Activated T-helper 9 cell treated with anti-CD3 and anti-CD28 coated beads, Interleukin-2, amount 50 U/mL, for 16 hours (primary cell): ENCODE measurements at places on chromosomes 1 and 21.
A peak's percentile ranks its signal among the peaks of the same experiment; 100 is the strongest.

- no peak for DNase-seq
Measured at GRCh38 chr1:205260948-205261732, 33.4 kb downstream of the TMCC2 start.

DNA sequence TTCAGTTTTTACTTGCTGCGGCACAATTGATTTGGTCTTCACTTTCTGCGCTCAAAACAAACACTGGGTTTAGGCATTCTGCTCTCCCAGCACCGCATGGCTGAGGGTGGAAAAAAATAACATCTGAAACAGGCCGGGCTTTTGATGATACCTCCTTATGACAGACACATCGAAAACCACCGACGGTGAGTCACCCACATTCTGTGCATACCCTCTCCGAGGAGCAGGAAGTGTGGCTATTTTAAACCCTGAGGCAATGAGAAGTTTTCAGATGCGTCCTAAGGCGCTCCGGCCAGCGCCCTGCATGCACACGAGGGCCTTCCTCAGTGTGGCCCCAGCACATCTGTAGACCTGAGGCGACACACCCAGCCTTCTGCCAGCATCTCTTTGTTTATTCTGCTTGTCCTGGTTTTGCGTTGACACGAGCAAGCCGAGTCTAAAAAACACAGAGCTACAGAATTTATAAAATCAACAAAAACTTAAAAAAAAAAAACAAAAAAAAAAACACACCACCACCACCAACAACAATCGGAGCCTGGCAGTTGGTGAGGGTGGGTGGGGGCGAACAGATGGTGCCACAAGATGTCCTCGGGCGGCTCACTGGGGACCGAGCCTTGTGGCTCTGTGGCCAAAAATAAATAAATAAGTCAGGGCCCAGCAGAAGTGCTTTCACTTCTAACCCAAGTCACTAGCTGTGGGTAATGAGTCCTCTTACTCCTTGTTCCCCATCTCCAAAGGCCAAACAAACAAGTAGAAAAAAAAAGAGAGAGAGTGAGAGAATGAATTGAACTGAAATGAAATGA is 162.6 kb upstream of the IRF2BP2 start:
- DNase-seq, result peak; percentile 79

DNA sequence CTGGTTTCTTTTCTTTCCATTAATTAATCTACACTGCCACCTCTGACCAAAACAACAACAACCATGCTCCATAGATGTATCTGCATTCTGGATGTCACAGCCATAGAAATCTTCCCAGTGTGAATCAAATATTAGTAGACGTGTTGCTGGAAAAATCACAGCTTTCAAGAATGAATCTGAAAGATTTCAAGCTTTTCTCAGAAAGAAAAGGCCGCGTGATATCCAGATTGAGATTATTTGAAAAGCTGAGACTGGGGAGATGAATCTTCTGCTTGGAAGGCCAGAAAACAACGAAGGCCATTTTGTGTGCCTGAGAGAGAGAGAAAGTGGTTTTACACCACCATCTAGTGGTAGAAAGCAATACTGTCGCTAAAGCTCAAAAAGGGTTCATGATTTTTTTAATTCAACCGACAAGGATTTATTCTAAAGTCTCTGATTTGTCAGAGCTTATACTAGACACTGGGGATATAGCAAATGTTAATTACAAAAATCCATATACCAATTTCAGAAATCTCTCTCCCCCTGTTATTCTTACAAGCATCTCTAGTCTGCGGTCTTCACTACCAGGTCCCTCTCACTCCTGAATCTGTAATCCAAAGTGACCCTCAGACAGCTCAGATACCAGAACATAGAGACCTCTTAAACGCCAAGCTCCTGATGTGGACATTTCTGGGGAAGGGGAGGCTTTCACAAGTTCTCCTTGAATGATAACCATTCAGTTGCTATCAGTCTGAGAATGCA is 87.5 kb upstream of the SGIP1 start:
- no peak for DNase-seq

- no peak for DNase-seq
Measured at GRCh38 chr1:109990302-109990653, 5.7 kb downstream of the AHCYL1 start.

GRCh38 chr1:3921765-3922164 is 21.7 kb upstream of the C1orf174 start:
- DNase-seq, result no peak

- no peak for DNase-seq
Measured at GRCh38 chr1:207807690-207808321, 56.0 kb downstream of the CD46 start.

DNA sequence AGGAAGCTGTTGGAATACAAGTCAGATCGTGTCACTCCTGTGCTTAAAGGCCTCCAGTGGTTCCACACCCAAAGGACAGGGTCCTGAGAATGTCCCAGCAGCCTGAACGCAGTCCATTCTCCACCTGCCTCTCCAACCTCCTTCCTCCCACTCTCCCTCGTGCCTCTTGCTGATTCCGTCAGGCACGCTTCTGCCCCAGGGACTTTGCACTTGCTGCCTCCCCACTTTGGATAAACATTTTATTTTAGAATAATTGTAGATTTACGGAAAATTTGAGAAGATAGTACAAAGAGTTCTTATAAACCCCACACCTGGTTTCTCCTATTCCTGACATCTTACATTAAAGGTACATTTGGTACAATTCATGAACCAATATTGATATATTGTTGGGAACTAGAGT is 28.4 kb upstream of the LDLRAP1 start:
- DNase-seq, result no peak

- DNase-seq, result no peak
Measured at GRCh38 chr1:204149635-204150565, 1.9 kb downstream of the ETNK2 start.

DNA sequence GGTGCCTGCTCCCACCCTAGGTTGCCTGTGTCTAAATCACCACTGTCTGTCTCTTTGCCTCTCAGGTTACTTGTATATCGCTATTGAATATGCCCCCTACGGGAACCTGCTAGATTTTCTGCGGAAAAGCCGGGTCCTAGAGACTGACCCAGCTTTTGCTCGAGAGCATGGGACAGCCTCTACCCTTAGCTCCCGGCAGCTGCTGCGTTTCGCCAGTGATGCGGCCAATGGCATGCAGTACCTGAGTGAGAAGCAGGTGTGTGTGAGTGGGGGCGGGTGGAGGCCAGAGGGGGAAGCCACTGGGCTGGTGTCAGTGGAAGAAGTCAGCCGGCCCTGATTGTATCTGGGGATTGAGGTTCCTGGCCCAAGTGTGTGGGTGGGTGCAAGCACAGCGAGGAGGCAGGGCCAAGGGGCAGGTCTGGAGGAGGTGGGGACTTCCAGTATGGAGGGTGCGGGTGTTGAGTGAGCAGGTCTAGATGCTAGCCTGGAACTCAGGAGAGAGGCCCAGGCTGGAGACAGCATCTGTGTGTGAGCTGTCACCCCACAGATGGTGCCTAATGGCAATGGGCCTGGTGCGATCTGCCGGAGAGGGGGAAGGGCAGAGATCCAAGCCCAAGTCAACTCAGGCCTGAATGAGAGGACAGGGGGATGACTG is 17.2 kb downstream of the TIE1 start:
- DNase-seq, result no peak

DNA sequence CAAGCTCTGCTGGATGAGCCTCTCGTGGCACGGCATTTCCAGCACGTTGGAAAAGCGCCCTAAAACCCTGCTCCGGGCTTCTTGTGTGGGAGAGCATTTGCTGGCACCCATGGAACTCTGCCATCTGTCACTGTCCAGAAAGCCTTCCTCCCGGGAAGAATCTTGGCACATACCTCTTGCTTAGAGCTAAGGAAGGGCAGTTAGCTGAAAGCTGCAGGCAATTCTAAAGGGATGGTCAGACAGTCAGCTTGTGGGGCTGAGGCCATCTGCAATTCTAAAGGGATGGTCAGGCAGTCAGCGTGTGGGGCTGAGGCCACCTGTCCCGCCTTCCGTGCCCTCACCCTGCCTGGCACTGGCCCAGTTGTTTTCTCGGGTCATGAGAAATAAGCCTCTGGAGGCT is 139.0 kb upstream of the TMEM51 start:
- no peak for DNase-seq

DNA sequence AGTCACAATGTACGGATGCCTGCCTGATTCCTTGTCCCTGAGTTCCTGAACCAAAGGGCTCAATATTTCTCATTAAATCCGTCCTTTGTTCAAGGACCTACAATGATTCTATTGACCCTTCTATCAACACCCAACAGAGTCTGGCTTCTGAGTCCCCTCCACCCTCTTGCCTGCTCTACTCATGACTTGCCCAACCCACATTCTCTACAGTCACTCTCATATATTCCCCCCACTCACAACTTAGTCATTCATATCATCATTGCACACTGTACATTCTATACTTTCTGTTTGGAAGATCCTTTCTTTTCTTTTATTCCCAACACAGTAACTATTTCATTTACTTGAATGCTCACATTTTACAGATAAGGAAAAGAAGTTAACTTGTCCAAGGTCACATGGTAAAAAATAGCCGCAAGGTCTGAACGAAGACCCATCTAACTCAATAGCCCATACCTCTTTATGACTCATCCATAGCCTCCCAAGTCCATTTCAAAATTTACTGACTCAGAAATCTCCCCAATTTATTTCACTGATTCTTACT is 3.6 kb downstream of the OTUD7B start:
- DNase-seq, result no peak

GRCh38 chr1:178025613-178026356 is 55.9 kb upstream of the SEC16B start:
- no peak for DNase-seq

GRCh38 chr21:40445349-40445921 is 401.5 kb downstream of the DSCAM start:
- DNase-seq, result no peak

DNA sequence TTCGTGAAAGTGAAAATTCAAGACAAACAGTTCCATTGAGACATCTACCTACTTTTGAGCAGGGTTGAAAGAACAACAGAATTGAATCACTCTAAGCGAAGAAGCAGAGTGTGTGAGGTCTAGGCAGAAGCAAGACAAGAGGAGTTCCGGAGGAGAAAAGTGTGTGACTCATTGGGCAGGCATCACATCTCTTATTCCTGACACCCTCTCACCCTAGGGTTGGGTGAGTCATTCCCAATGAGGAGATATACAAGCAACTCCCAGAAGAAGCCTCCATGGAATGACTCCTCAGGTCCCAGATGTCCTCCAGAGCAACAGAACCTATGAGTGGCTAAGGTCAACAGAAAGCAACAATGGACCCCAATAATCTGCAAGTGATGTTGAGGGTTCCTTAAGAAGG is 138.1 kb downstream of the TPR start:
- DNase-seq, result no peak

DNA sequence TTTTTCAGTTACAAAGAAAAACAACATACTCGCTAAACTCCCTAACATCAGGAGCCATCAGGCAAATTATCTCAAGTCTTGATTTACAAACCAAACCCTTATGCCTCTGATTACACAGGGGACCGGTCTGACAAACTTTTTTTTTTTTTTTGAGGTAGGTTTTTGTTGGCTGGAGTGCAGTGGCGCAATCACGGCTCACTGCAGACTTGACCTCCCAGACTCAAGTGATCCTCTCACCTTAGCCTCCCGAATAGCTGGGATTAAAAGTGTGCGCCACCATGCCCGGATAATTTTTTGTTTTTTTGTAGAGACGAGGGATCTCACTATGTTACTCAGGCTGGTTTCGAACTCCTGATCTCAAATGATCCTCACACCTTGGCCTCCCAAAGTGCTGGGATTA is 3.8 kb upstream of the MIIP start:
- DNase-seq, result no peak

- no peak for DNase-seq
Measured at GRCh38 chr1:86567341-86567740, 20.5 kb downstream of the CLCA4 start.

DNA sequence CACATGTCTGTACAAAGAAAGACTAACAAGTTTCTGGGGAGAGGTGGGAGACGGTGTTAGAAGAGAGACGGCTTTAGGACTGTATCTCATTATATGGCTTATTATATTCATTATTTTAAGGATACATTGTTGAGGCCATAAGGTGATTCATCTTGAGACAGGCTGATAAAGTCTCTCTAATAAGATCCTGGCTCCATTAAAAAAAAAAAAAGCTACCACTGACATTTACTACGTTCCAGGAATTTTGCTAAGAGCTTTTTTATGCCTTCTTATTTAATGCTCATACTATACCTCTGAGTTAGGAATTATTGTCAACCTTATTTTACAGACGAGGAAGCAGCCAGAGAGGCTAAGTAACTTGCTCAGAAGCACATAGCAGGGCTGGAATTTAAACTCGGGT is 173.7 kb downstream of the GABPA start:
- no peak for DNase-seq

DNA sequence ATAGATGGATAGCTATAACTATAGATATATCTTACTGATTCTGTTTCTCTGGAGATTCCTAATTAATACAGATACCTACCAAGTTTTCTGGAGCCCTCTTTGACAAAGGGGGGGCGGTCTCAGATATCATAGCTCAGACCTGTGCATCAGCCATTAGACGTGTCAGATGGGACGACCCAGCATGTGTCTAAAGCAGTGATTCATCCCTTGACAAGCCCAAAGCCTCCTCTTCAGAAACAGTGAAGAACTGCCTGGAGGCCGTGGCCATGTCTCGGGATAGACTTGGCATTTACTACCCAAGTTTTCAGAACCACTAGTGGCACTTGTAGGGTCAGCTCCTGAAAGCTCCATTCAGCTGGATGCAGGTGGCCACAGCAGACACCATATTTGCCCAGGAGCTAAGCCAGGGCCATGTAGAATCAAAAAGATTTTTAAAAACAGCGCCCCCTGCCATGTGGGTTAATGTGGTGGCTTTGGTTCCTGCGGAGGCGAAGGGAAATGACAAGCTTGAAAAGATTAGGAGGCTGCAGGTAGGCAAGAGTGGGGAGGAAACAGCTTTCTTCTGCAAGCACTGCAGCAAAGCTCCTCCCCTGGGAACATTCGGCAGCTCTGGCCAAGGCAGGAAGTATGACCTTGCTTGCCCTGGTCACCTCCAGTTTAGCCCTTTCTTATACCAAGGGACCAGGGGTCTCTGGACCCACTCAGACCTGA is 82.2 kb downstream of the FBXO2 start:
- DNase-seq, result no peak

DNA sequence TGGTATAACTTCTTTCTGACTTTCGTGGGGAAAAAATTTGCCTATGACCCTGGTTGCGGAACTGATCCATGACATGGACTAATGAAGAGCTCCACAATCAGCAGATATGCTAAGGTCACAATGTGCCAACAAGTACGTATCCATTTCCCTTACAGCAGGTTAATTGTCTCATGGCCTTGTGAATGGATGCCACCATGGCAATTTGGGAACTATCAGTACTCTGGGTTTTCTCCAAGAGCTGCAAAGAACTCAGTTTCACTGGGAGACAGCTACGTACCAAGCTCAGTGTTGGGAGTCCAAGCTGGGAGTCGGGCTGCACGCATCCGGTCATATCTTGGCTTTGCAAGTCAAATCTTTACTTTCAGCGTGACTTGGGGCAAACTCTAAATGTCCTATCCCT is 64.8 kb downstream of the TIAM1 start:
- no peak for DNase-seq
